ENCODE measurements at places on chromosomes 5 and 9.

DNA sequence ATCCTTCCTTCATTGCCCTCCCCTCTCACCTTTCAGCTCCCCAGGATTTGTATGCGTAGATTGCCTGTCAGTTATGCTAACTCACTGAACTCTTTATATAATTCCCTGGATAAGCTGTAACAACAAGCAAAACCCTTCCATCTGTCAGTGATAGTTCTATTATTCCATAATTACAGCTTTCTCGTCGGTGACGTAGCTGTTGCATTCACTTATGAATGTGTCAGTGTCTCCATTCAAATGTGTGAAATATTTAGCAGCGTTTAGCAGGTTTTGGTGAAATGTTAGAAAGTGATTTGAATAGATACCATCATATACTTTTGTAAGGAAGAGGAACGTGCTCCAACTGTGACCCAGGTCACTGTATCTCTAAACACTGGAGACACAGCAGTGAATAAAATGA, 45.2 kb downstream of the PIP5K1B start:
- peak; percentile 5 for DNase-seq

DNA sequence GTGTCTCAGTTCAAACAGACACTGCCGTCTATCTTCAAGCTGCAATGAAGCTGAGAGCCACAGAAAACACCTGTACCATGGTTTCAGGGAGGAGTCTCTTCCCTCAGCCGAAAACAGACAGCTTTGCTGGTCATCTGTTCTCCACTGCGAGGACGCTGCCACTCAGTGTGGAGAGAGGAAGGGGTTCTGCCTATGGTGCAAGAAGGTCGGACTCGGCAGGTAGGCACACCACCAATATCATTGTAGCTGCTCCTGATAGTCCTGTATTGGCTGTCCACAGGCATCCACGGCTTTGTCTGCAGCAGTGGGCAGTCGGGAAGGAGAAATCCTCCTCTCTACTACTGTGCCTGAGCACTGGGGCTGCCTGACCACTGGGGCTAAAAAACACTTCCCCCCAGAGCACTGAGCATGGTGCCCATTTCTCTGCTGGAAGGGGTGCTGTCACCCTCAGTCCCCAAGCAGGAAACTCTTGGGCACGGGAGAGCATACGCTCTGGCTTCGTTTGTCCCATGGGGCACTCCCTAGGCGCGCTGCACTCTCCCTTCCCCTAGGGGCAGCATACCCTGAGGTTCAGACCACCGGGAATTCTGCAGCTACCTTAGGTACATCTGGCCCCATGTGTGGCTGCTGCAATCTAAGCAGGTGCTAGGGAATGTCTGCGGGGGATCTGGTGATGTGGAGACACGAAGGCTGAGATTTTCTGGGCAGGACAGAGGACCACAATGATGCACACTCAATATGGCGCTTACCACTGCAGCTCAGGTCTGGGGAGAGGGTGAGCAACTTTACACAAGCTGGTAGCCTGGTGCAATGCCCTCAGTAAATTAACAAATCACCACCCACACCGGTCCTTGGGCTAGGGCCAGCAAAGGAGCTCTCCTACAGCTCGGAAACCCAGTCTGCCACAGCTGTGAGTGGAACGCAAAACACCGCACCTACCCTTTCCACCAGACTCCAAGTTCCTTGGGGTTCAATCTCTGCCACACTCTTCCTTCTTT, 880.9 kb upstream of the SEMA6A start:
- no peak for DNase-seq

GRCh38 chr5:8958602-8959001, 587.3 kb downstream of the SEMA5A start:
- DNase-seq: no peak

DNA sequence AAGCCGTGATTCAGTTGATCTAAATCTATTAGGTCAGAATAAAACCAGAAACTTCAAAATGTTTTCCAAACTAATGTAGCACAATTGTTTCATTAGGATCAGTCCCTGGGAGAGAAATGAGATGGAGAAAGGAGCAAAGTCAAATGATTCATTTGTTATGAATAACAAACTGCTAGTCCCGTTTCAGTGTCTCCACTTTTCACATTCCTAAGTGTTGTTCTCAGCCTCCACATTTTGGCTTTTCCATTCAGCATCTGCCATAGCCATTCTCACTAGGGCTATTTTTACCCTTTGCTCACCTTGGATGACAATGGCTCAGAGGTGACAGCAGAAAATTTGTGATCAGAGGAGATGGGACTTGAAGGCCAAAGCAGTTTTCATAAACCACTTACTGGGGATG, 314.1 kb upstream of the KIF2A start:
- no peak for DNase-seq

- DNase-seq: no peak
Measured at GRCh38 chr5:134053314-134053839, 48.6 kb upstream of the VDAC1 start.

GRCh38 chr9:7239708-7240107, 481.9 kb downstream of the KDM4C start:
- no peak for DNase-seq

DNA sequence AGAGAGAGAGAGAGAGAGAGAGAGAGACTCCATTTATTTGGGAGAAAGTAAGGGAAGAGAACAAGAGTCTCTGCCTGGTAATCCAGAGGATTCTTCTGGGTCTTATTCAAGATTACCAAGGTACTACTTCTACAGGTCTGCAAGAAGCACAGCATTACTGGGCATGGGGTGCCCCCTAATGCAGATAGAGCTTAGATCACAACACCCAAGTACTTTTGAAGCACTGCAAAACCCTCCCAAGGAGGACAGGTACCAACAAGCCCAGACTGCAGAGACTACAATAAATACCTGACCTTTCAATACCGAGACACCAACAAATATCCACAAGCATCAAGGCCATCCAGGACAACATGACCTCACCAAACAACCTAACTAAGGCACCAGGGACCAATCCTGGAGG, 94.7 kb upstream of the PHF24 start:
- DNase-seq: no peak

DNA sequence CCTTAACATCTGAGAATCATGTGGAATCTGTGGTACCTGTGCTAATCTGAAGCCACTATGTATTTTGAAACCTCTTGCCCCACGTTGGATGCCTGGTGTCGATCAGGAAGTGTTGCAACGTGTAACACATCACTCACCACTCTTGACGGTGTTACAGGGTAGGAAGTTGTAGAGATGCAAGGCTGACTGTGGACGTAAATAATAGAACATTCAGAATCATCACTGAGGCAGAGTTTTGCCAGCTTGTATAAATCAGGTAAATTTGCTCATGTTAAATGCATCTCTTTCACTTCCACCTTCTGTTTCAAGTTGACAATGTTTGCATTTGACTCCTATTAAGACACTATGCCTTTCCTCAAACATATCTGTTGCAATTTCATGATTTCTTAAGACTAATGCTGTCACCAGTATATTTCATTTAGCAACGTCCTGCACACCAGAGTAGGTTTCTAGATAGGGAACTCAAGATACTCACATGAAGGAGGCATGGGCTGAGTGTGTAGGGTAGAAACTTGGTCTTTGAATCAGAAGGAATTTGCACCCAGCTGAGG, 38.1 kb downstream of the BASP1 start:
- DNase-seq: no peak

DNA sequence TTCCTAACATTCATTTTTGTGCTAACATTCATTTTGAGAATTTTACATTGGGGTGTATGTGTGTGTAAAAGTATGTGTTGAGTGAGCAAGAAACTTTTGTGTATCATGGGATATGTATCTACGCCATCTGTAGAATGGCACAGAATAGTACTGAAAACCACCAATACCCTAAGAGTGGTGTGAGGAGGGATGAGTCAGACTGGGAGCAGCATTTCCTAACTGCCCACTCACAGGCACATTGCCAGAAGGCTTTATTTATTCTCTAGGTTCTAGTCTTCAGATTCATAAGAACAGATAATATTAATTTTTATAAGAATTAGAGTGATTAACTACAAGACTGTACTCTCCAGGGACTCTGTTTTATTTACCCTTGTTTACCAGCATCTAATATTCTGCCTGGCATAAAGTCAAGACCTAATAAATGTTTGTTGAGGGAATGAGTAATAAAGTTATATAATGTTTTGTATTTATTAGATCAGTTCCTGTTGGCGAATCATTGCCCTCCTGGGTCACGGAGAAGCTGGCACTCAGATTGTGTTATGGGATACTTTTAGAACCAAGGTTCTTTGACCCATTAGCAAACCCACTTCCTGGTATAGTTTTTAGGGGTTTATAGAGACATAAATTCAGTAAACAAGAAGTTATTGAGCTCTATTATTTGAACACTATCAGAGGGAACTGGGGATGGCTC, 159.1 kb upstream of the PPP2R2B start:
- no peak for DNase-seq

DNA sequence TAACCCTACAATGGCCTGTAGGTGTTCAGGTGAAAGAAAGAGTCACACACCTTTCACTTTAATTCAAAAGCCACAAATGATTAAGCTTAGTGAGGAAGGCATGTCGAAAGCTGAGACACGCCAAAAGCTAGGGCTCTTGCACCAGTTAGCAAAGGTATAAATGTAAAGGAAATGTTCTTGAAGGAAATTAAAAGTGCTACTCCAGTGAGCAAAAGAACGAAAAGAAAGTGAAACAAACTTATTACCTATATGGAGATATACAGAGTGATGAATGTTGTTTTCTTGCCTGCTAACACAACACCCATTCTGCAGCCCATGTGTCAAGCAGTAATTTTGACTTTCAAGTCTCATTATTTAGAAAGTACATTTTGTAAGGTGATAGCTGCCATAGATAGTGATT, 254.2 kb upstream of the SLC24A2 start:
- DNase-seq: no peak

- no peak for DNase-seq
Measured at GRCh38 chr5:31236339-31236738, 42.9 kb downstream of the CDH6 start.

- peak; percentile 21 for DNase-seq
Measured at GRCh38 chr9:113712053-113712452, 164.1 kb upstream of the ZNF618 start.

- no peak for DNase-seq
Measured at GRCh38 chr5:68771732-68772131, 322.1 kb upstream of the SLC30A5 start.

DNA sequence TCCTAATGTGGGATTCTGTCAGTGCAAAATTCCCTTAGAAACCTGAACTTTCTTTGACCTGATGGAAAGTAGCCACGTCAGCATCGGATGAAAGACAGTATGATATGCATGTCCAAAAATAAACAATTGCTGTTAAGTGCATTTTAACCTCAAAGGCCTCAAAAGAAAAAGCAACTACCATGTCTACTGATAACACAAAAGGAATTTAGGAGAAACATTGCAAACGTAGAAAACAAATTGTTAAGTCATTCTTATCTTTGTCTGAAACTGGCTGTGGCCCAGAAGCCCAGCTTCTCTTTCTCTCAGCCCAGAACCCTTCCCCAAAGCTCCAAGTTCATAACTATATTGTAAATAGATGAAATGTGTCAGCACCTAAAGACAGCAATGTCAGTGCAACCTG, 11.1 kb upstream of the LHFPL2 start:
- no peak for DNase-seq

GRCh38 chr5:157107508-157107907, 1.3 kb downstream of the HAVCR2 start:
- no peak for DNase-seq

GRCh38 chr9:83656032-83656680, 33.2 kb downstream of the IDNK start:
- no peak for DNase-seq

- DNase-seq: peak; percentile 29
Measured at GRCh38 chr5:146877783-146878475, 628 bp downstream of the PPP2R2B start.

GRCh38 chr5:96984506-96985192, 48.8 kb downstream of the LNPEP start:
- DNase-seq: no peak

- no peak for DNase-seq
Measured at GRCh38 chr5:120016717-120017382, 387.5 kb downstream of the FAM170A start.

DNA sequence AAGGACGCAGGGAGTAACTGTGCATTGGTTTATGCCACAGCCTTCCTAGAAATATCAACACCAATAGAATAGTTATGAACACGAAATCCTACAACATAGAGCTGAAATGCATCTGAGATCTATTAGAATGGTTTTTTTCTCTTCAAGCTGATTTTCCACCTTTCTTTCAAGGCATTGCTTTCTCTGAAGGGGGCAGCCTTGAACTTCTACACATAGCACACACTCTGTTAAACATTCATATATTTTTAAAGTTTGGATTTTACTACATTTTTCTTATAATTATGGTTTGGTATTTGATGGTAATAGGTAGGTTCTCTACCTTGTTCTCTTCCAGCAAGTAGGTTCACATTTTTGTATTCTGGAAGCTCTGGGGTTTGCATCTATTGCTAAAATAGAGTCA, 661.8 kb downstream of the SEMA5A start:
- DNase-seq: no peak

GRCh38 chr5:129094924-129095899, 663 bp downstream of the ISOC1 start:
- DNase-seq: peak; percentile 30

DNA sequence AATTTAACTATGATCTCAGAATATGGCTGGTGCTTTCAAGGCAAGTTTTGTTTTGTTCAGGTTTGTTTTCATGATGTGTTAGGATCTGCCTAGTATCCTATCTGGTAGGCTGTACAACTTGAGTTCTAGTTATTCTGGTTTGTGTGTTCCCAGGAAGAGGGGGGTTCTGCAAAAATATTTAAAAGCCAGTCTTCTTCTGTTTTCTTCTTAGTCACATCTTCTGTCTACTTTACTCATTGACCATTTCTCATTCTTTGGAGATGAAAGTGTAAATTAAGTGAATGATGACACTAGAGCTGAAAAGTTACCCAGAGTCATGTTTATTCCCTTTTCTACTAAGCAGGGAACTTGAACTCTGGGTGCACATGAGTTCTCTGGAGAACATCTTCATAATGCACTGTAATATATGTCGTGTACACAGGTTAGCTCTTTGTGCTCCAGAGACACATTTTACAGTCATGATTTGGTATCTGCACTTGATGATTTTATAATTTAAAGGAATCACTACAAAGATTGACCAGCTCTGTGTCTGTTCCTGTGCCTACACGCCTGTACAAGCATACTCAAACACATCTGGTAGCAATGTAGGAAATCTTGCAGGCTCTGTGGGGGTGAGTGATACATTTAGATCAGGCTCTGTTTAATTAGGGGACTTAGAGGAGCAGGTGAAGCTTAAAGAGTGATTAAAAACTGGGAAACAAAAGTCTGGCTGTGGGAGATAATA, 5.0 kb downstream of the SMAD5 start:
- DNase-seq: peak; percentile 5

GRCh38 chr9:2526071-2526828, 95.3 kb upstream of the VLDLR start:
- no peak for DNase-seq

DNA sequence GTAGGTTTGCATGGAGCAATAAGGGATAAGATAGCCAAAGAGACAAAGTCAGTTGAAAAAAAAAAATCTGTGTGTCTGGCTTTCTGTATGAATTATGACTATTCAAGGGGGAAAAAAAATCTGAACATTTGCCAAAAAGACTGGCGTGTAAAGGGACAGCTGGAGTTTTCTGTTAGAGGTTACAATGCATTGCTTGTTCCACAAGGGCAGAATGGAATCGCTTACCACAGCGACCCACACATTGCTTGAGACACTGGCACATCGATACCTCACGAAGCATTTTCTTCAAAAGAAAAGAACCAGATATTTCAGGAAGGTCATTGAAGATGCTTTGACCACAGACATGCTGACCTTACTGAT, 327.8 kb downstream of the TMEM167A start:
- DNase-seq: peak; percentile 77

GRCh38 chr9:76835571-76836283, 70.2 kb downstream of the PRUNE2 start:
- DNase-seq: peak; percentile 13

GRCh38 chr9:115050002-115050490, 67.9 kb downstream of the TNC start:
- no peak for DNase-seq

GRCh38 chr5:69049151-69049550, 44.7 kb upstream of the SLC30A5 start:
- no peak for DNase-seq
